ENCODE measurements at places on chromosomes 6 and 20.

DNA sequence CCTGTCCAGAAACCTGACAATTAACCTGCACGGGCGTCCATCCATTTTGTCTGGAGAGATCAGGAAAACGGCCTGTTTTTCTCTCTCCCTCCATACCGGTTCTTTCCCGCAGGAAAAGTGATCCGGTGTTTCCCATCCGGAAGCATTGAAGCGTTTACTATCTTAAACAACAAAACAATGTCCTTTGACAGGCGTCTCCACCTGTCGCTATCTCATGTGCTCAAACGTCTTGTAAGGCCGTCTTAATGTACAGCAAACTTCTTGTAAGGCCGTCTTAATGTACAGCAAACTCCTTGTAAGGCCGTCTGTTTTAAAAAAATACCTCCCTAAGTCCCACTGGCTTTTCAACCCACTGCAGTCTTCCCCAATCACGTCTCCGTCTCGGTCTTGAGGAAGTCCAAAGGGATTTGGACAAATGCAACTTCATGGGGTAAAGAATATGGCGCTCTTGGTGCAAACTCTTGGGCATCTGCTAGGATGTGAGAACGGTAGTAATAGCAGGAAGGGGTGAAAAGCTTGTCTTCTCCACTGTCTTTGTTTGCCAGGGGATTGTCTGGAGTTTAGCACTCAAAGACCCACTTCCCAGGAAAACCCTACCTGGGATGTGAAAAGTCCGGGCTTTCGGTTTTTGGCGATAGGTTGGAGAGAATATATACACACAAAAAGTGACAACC is 29.9 kb upstream of the TRIM27 start:
- no peak for DNase-seq

DNA sequence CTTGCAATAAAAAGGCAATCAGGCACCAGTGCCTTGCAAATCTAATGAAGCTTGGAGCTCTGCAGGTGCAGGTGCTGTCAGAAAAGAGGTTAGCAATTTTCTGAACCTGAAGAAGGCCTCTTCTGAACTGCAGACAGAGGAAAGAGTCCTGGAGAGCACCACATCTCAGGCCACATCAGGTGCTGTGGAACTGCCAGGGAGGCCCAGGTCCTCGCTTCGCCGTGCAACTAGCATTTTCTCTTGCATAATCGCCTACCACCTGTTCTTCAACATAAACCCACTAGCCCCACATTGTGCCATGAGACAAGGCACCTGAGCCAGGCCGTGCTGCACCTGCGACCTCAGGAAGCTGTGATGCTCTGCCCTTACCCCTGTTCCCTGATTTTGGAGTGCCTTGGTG is 187.6 kb downstream of the DTNBP1 start:
- no peak for DNase-seq

DNA sequence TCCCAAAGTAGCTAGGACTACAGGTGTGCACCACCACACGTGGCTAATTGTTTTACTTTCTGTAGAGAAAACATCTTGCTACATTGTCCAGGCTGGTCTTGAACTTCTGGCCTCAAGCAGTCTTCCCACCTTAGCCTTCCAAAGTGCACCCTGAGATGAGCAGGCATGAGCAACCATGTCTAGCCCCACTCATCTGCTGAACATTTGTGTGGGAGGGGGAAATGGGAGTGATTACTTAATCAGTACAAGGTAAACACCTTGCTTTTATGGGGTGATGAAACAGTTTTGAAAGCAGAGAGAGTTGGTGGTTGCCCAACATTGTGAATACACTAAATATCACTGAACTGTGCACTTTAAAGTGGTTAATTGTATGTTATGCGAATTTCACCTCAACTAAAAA is 5.3 kb downstream of the APMAP start:
- DNase-seq = no peak

DNA sequence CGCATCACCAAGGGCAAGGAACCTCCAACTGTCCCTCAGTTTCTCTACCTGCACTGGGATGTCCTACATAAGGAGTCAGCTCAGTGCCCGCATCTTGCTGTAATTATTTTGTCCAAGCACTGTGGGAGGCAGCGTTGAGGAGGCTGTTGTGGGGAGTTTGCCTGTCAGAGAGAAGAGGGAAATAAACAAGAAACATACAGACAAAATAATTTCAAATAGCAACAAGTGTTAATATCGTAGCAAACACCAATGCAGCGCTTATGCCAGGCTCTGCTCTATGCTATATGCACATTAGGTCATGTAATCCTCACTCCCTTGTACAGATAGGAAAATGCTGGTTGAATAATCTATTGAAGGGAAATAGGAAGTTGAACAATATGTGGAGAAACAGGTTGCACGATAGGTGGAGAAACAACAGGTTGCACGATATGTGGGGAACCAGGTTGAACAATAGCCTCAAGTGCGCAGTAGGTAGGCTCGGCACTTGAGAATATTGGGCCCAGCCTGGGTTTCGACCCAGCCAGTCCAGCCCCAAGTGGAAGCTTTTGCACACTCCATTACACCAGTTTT is 91.2 kb upstream of the SIRPA start:
- DNase-seq = no peak

- DNase-seq = no peak
Observed at GRCh38 chr6:96330884-96331283, 190.7 kb upstream of the UFL1 start.
